Body of pancreas (tissue), 4 donors: ENCODE measurements at places on chromosomes 3 and 15. TPM values are rescaled to one million over a fixed set of nuclear protein-coding genes. Genes with fewer than 3 reads are reported as not detected.

Gene ARNT2
- 5.4 TPM for total RNA-seq

Gene GOLGA8G
- total RNA-seq: not detected

Gene RBPMS2
- 0.26 TPM for total RNA-seq

Gene HGD
- total RNA-seq: 14.2 TPM

Gene UTS2B
- total RNA-seq: not detected

Gene KLHL18
- total RNA-seq: 8.6 TPM

Gene NR2E3
- total RNA-seq: not detected

Gene PLCB2
- 3.1 TPM for total RNA-seq

Gene ST8SIA2
- not detected for total RNA-seq

DNA sequence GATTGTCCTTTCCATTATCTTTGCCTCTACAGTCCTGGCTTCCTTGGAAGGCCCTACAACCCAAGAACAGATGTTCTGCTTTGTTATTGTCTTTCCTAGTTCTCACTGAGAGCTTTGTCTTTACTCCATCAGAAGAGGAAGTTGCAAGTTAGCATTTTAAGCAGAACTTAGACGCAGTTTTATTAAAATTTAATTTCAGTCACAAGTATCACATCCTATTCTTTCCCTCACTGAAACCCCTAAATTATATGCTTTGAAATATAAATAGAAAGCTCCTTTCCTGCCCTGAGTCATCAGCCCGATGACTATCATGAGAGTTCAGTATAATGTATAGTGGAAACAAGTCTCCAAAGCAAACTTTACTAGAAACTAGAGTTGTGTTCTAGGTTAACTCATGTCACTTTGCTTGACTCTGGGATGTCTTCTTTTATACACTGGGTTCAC is 291.2 kb upstream of the RBMS3 start:
- DNase-seq: no peak

GRCh38 chr3:9784965-9785364 is 7.3 kb downstream of the TADA3 start:
- no peak for DNase-seq

DNA sequence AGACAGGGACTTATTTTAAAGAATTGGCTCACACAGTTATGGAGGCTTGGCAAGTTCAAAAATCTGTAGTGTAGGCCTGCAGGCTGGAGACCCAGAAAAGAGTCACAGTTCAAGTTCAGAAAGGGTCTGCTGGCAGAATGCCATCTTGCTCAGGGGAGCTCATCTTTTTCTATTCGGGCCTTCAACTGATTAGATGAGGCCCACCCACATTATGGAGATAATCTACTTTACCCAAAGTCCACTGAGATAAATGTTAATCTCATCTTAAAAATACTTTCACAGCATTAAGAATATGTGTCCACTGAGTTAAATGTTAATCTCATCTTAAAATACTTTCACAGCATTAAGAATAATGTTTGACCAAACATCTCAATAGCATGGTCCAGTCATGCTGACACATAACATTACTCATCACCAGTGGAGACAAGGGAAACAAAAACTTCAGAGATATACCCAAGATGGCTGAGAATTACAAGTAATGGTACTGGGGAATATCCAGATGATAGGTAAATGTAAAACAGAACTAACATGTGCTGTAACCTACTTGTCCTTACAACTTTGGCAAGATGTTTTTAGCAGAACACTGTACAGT is 74.3 kb upstream of the STAC start:
- no peak for DNase-seq

GRCh38 chr3:172084871-172085556 is 45.6 kb downstream of the FNDC3B start:
- DNase-seq: no peak

DNA sequence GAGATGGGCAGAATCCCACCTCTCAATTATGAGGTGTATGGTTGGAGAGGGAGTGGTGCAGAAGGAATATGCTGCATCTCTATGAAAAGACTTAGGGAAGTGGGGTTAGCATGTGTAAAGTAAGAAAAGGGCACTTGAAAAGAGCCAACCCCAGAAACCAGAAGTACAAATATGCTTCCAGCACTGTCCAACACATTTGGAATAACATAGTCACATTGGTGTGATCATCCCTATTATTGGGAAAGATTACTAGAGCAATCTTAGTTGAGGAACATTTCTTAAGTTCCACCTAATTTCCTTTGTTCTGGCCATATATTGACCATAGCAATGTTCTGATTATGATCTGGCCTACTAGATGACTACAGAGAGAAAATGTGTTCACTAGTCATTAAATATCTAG is 34.3 kb downstream of the HMG20A start:
- no peak for DNase-seq

- DNase-seq: no peak
These were observed 146.1 kb downstream of the UACA start for GRCh38 chr15:70617076-70617910.

GRCh38 chr3:13197795-13198194 is 124.6 kb upstream of the IQSEC1 start:
- no peak for DNase-seq

DNA sequence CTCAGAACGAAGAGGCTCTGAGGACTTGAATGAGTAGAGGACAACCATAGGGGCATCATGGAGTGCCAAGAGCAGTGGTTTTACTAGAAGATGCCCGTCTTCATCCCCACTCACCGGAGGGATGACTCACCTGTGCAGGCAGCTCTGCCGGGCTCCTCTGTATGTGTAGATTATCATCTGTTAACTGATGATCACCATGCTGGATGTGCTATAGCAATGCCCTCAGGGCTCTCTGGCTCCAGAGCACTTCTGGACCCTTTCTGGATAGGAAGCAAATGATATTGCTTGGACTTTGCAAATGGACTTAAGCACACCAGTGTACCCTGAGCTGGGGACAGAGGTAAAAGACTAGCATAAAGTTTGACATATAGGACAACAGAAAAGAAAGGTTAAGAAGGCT is 10.2 kb upstream of the TGFBR2 start:
- DNase-seq: no peak

GRCh38 chr3:187989575-187990153 is 164.3 kb upstream of the LPP start:
- DNase-seq: no peak

DNA sequence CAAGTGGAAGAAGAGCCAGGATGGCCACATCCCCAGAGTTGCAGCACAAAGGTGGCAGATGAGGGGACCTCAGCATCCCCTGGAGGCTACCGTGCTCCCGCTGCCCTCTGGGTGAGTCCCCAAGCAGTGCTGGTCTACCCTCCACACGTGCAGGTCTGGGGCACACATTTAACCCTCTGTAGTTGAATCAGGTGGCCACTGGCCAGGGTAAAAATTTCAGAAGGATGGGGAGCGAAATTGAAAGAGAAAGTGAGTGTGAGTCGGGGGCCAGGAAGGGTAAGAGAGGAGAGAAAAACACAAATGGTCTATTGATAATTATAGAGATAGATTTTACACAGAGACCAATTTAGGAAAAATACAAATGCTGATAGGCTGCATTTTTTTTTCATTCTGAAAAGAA is 139.5 kb upstream of the EIF1B start:
- DNase-seq: no peak

DNA sequence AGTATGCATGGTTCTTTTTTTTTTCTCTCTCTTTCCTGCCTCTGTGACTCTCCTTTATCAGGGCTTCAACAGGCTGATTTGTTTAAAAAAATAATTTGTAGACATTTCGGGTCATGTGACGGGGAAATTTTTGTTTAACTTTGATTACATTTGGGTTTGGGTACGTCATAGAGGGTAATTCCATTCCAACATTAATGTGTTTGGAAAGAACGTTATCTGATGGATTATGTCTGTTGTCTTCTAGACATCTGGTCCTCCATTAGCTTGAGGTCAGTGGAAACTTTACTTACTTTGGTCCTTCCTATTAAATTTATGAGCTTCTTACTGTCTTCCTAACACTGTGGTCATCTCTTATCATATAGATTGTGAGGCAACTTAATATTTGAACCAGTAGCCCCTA is 80.9 kb downstream of the STT3B start:
- no peak for DNase-seq

DNA sequence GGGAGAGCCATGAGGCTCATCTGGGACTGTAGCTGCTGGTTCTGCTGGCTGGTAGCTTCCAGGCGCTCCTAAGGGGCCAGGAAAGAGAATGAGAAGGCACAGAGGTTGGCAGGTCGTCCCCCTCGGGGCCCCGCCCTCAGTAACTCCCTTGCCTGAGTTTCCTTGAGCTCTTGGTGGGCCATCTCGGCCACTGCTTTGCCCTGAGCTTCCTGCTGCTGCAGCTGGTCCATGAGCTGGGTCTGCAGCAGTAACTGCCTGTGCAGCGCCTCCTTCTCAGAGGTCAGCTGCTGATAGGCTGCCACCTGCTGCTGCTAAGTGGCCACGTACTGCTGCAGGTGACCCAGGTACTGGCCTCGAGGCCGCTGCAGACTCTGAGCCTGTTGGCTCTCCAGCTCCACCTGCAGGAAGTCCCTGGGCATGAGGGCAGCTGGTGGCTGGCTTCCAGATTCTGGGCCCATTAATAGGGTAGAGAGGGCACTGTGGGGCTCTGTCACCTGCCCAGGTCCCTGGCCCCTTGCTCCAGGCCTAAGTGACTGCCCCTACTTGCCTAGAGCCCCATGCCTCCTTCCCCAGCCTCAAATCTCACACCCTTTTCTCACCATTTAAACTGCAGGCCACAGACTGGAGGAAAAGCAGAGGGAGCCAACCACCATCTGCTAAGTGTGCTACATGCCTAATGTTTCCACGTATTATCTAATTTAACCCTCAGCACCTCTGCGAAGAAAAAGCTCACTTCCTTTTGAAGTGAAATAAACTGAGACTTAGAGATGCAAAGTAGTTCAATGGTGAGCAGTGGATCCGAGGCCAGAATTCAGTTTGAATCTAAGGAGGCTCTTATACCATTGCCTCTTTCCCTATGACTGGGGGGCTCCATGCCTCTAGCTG is 10.8 kb upstream of the VPS33B start:
- peak; percentile 98 for DNase-seq

- no peak for DNase-seq
These were observed 319.1 kb upstream of the TBL1XR1 start for GRCh38 chr3:177516158-177517011.

DNA sequence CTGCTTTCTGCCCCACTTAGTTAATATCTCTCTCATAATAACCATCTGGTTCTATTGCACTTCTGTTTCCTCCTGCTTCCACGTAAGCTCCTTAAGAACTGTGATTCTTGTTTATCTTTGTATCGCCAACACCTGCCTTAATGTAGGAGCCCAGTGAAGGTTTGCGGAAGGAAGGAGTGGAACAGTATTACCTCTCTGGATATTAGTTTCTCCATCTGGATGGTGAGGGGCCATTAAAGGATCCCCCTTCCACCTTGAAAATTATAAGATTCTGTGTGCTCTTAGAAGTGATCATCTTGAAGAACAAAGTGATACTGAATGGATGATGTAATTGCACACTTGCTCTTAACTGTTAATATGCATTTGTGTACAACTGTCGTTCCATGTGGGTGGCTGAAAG is 2.2 kb downstream of the CHRNA5 start:
- DNase-seq: no peak

- DNase-seq: no peak
These were observed 255.9 kb downstream of the EPHA6 start for GRCh38 chr3:97070302-97070701.

DNA sequence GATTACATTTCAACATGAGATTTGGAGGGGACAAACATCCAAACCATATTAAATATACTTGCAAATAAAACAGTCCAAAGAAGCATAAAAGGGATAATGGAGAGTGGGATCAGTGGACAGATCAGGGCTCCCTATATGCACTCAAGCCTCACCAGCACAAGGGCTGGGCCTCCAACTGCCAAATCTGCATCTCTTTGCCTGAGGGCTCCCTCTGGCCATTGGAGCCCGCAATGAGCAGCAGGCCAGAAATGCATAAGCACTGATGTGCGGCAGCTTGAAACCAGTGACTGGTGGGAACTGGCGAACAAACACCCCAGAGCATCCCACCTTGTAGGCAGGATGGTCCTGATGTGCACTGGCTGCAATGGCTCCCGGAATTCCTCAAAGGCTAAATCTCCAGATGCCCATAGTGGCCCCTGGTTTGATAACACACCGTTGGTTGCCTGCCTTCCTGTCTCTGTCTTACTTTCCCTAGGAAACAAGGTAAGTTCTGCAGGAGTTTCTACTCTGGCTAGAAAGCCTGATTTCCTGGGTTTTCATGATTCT is 55.9 kb upstream of the POMGNT2 start:
- DNase-seq: no peak

GRCh38 chr3:52399593-52399992 is 45.3 kb downstream of the SEMA3G start:
- DNase-seq: no peak

DNA sequence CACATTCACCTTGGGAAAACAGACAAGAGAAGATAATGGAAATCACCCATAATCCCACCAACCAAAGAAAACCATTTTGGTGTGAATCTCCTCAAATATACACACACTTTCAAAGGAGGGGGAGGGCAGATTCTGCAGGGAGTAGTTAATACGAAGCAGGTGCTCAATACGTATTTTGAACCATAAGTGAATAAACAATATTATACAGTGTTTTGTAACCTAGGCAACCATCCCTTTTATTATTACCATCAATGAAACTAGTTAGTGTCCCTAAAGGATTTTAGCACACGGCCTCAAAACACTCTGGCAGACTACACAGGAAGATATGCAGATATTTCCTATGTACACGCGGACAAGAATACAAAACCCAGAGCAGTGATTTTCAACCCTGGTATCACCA is 6.1 kb downstream of the OSBPL10 start:
- DNase-seq: no peak

DNA sequence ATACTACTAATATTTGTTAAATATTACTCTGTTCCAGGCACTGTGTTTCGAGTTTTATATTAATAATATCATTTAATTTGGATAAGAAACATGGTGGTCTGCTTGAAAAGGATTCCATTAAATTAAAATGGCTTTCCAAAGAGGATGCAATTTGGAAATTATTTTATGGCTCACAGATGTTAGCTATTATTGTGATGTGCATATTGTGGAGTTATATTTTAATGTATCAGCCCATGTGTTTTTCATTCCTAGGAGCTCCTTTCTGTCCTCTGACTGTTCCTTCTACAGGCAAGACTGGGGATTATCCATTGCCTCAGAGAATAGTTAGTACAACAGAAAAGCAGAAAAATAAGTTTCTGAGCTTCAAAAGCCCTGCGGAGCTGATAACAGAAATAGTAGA is 376.7 kb upstream of the PDZRN3 start:
- no peak for DNase-seq

- no peak for DNase-seq
These were observed 195.8 kb downstream of the PLCH1 start for GRCh38 chr3:155549087-155549486.

DNA sequence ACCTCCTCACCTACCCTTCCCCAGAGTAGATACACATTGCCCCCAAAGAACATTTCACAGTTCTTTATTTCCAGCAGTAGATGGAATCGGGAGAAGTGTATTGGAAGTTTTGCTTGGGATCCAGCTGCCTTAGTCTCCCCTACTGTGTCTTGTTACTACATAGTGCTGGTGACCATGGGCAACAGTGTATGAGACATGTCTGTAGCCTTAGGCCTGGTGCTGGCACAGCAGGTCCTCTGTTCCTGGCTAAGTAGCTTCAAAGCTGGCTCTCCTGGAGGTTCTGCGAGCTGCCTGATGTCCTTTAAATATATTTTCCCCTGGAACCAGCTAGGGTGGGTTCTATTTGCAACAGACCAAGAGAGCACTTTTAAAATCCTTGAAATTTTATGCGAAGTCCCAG is 174.7 kb downstream of the THSD4 start:
- DNase-seq: no peak

- no peak for DNase-seq
These were observed 27.7 kb upstream of the KBTBD12 start for GRCh38 chr3:127887321-127887720.
